Activated CD8-positive, alpha-beta T cell treated with anti-CD3 and anti-CD28 coated beads, Interleukin-2, amount 10 ng/mL, durations not matched to agents 7 days and 5 days (primary cell): ENCODE measurements at places on chromosomes 12 and 14. TPM values are rescaled to one million over a fixed set of nuclear protein-coding genes. Genes with fewer than 3 reads are reported as not detected.

- no peak overlapping the region for H3K4me3 ChIP-seq
- H3K27ac ChIP-seq: no peak overlapping the region
- H3K27me3 ChIP-seq: peaks cover 27% of the 10 kb centered on the region
- DNase-seq: no peak
- peaks cover 20% of the 10 kb centered on the region for H3K4me1 ChIP-seq
- no peaks in the 10 kb centered on the region for H3K36me3 ChIP-seq
Measured at GRCh38 chr14:99752486-99753121, 40.6 kb upstream of the EML1 start.

Gene SART3
- 67.9 TPM for total RNA-seq

DNA sequence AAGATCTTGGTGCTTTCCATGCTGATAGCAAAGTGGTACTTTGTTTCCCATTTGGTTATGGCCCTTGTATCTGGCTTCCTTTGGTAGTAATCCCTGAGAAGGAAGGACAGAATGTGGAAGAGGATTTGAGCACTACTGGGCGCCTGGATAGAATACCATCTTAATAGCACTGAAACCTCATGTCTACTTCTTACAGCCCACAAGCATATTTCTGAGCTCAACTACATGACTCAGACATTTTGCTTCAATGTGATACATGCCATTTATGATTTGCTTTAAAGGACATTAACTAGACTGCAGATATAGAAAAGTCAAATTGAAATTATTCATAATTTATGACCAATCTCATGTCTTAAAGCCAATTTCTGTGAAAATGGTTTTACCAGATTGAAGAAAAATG, 80.4 kb downstream of the LIN7A start:
- H3K27me3 ChIP-seq: no peaks in the 10 kb centered on the region
- H3K27ac ChIP-seq: no peak overlapping the region
- no peaks in the 10 kb centered on the region for H3K36me3 ChIP-seq
- no peak overlapping the region for H3K4me3 ChIP-seq
- no peaks in the 10 kb centered on the region for H3K4me1 ChIP-seq
- no peak for DNase-seq

GRCh38 chr12:104864668-104865067, 93.4 kb downstream of the SLC41A2 start:
- no peak overlapping the region for H3K27ac ChIP-seq
- DNase-seq: no peak
- no peak overlapping the region for H3K4me3 ChIP-seq
- H3K27me3 ChIP-seq: peaks cover 14% of the 10 kb centered on the region

Gene HOXC6
- not detected for total RNA-seq

- peaks cover 8% of the 10 kb centered on the region for H3K27me3 ChIP-seq
- peak overlapping the region; percentile 43 for H3K27ac ChIP-seq
- DNase-seq: peak; percentile 87
- peaks cover 21% of the 10 kb centered on the region for H3K4me1 ChIP-seq
Measured at GRCh38 chr14:21191809-21192446, 36.1 kb upstream of the OR5AU1 start.

DNA sequence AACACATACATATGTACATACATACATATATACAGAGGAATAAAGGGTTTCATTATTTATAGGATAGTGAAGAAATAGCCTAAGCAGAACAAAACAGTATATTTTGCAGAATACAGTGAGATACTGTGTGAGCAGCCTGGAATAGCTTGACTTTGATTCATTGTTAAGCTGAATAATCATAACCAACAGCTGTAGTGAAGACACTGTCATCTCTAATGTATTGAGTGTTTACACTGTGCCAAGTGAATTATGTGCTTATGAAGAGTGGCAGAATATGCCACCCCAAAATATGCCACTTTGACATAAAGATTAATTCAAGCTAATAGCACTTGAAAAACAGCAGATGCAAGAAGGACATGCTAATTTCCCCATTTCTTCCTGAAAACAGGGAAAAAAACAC, 48.2 kb upstream of the LRFN5 start:
- no peaks in the 10 kb centered on the region for H3K27me3 ChIP-seq
- no peaks in the 10 kb centered on the region for H3K36me3 ChIP-seq
- no peak overlapping the region for H3K27ac ChIP-seq

- H3K4me1 ChIP-seq: peaks cover 46% of the 10 kb centered on the region
- H3K27me3 ChIP-seq: no peaks in the 10 kb centered on the region
- peaks cover 45% of the 10 kb centered on the region for H3K36me3 ChIP-seq
Measured at GRCh38 chr14:24232121-24232644, at the start of gene NEDD8. Gene NEDD8 (minus strand): TSS chr14:24232367. CDS start chr14:24232267, 100 bp downstream.

DNA sequence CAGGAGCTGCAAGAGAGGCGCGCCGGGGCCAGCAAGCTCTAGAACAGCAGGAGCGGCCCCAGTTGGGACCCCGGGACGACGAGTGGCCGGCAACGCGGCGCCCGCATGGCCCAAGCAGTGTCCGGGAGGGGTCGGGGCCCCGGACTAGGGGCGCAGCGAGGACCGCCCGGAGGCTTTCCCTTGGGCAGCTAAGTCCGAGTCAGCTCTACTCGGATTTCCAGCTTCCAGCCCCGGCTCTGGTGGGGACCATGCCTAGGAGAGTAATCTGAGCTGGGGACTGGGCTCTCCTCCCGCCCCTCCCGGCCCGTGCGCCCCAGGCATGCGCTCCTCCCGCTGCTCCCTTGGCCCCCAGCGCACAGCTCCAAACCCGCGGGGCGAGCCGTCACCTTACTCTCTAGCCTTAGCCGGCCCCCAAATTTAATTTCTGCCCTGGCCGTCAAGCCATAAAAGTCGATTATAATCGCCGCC, 41.6 kb upstream of the CAPRIN2 start:
- no peak for DNase-seq
- no peaks in the 10 kb centered on the region for H3K36me3 ChIP-seq
- peaks cover 27% of the 10 kb centered on the region for H3K4me1 ChIP-seq
- H3K4me3 ChIP-seq: peak overlapping the region; percentile 80
- H3K27ac ChIP-seq: no peak overlapping the region
- H3K27me3 ChIP-seq: peaks cover 45% of the 10 kb centered on the region

Gene FGD4
- 0.68 TPM for total RNA-seq

GRCh38 chr12:54882079-54882478, 27.8 kb downstream of the MUCL1 start:
- H3K27me3 ChIP-seq: peaks cover 7% of the 10 kb centered on the region
- no peak overlapping the region for H3K27ac ChIP-seq
- DNase-seq: no peak
- H3K36me3 ChIP-seq: no peaks in the 10 kb centered on the region
- no peak overlapping the region for H3K4me3 ChIP-seq

Gene TBK1
- 25.0 TPM for total RNA-seq

Gene ENDOU
- not detected for total RNA-seq

DNA sequence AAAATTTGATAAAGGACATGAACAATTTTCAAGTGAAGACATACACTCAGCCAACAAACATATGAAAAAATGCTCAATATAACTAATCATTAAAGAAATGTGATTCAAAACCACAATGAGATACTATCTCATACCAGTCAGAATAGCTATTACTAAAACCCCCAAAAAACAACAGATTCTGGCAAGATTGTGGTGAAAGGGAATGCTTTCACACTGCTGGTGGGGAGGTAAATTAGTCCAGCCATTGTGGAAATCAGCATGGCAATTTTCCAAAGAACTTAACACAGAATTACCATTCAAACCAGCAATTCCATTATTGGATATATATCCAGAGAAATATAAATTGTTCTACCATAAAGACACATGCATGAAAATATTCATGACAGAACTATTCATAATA, 18.7 kb upstream of the TAS2R14 start:
- H3K36me3 ChIP-seq: peaks cover 24% of the 10 kb centered on the region
- no peaks in the 10 kb centered on the region for H3K27me3 ChIP-seq
- H3K4me1 ChIP-seq: peaks cover 35% of the 10 kb centered on the region

DNA sequence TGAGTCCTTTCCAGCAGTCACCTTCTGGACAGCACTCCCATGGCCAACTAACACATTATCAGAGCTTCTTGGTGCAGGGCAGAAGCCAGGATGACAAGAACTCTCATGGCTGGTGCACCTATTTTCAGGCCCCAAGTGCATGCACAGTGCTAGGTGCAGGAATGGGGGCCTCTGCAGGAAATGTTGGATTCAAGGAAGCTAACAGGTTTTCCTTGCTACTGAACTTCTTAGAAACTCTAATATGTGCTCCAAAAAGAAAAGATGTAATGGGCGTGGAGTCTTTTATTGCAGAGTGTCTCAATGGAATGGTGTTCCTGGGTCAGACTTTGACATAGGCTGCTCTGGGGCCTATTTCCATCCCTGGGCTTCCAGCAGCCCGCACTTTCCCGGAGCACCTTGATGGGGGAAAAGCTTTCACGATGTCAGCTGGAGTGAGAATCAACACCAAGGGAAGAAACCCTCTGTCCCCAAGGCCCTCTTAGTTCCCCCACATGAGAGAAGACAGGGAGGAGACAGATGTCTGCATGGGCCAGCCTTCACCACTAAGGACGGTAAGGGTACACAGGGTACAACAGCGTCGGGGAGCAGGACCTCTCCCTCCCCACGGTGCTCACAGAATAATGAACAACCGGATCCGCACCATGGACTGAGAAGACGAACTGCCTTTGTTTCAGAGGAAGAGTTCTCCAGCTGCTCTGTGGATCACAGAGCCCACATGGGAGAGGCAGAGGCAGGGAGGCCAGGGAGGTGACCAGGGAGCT, 6.9 kb downstream of the KRT3 start:
- peaks cover 40% of the 10 kb centered on the region for H3K27me3 ChIP-seq
- H3K4me1 ChIP-seq: peaks cover 11% of the 10 kb centered on the region
- no peak overlapping the region for H3K4me3 ChIP-seq
- H3K27ac ChIP-seq: no peak overlapping the region
- H3K36me3 ChIP-seq: no peaks in the 10 kb centered on the region
- DNase-seq: no peak

Gene ZNF891
- 2.3 TPM for total RNA-seq

- H3K27me3 ChIP-seq: no peaks in the 10 kb centered on the region
- no peak overlapping the region for H3K27ac ChIP-seq
- DNase-seq: no peak
- no peaks in the 10 kb centered on the region for H3K36me3 ChIP-seq
Measured at GRCh38 chr14:80426683-80427082, 215.4 kb upstream of the DIO2 start.

GRCh38 chr12:107557589-107558100, 128.0 kb upstream of the PWP1 start:
- DNase-seq: no peak
- no peaks in the 10 kb centered on the region for H3K36me3 ChIP-seq
- H3K27ac ChIP-seq: no peak overlapping the region
- peaks cover 5% of the 10 kb centered on the region for H3K4me1 ChIP-seq

DNA sequence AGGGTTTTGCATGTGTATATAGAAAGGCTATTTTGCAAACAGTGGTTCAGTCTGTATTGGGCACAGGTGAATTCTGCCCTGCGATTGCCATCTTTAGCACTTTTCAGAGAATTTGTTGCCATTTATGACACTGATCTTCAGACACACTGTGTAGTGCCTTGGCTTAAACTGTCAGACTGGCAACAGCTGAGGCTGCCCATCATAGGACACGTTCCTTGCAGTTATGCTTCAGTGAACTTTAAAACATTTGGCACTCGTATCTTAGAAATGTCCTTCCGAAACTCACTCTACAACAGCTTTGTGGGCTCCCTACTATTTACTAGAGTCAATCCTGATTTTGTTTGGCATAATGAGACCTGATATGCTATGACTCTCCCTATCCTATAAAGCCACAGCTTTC, 29.1 kb downstream of the AP5M1 start:
- no peaks in the 10 kb centered on the region for H3K4me1 ChIP-seq
- no peak overlapping the region for H3K27ac ChIP-seq
- H3K4me3 ChIP-seq: no peak overlapping the region
- H3K27me3 ChIP-seq: no peaks in the 10 kb centered on the region

- H3K27me3 ChIP-seq: peaks cover under 1% of the 10 kb centered on the region
- no peak overlapping the region for H3K27ac ChIP-seq
- peaks cover 10% of the 10 kb centered on the region for H3K4me1 ChIP-seq
- H3K36me3 ChIP-seq: no peaks in the 10 kb centered on the region
- DNase-seq: peak; percentile 26
Measured at GRCh38 chr12:108875682-108876361, 4.1 kb upstream of the DAO start.

- no peak overlapping the region for H3K4me3 ChIP-seq
- no peak for DNase-seq
- H3K4me1 ChIP-seq: no peaks in the 10 kb centered on the region
Measured at GRCh38 chr14:78498062-78498595, 328.0 kb downstream of the NRXN3 start.

DNA sequence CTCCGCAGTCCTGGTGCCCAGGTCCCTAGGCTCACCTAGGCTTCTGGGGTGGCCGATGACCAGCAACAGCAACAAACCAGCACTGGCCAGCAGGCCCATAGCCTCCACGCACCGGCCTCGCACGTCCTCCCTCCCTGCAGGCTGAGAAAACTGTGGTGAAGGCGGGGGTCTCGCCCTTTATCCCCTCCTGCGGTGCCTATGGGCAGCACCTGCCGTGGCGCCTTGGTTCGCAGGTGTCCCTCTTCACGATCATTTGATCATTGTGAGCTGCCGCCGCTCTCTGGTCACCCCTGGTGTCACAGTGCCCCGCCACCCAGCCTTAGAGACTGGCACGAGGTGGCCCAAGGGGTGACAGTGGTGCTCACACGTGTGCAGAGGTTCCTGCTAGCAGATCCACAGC, at the start of gene OVCH1:
OVCH1 (minus strand) TSS at position 99 of the 400 bp plus-strand sequence; CDS start at position 99, 0 bp downstream.
- no peak within 1 kb of the TSS for H3K4me3 ChIP-seq
- H3K36me3 ChIP-seq: no peaks in the 10 kb centered on the region
- peaks cover under 1% of the 10 kb centered on the region for H3K27me3 ChIP-seq
- no peak within 1 kb of the TSS for H3K27ac ChIP-seq
- DNase-seq: no peak

DNA sequence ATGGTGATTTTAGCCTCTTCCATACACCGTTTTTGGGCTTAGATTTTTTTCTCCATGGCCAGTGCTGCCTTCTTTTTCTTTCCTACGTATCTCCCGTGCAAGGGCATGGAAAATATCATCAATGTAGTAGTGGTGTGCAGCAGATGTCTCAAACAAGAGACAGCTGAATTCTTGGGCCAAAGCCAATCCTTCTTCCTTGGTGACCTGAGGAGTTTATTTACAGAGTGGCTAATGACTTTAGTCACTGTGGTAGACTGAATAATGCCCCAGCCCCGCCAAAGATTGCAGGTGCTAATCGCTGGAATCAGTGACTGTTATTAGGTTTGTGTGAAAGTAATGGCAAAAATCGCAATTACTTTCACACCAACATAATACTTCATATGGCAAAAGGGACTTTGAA, 235.5 kb upstream of the NOS1 start:
- H3K36me3 ChIP-seq: no peaks in the 10 kb centered on the region
- H3K4me3 ChIP-seq: no peak overlapping the region
- no peak for DNase-seq
- H3K4me1 ChIP-seq: no peaks in the 10 kb centered on the region

Gene MYH6
- total RNA-seq: not detected

Gene RFX4
- total RNA-seq: not detected

GRCh38 chr14:20334017-20334416, 938 bp upstream of the CCNB1IP1 start:
- DNase-seq: no peak
- peaks cover 44% of the 10 kb centered on the region for H3K4me1 ChIP-seq
- H3K4me3 ChIP-seq: no peak overlapping the region
- H3K27me3 ChIP-seq: peaks cover 8% of the 10 kb centered on the region
- H3K27ac ChIP-seq: no peak overlapping the region

- no peak for DNase-seq
- H3K27ac ChIP-seq: no peak overlapping the region
- no peaks in the 10 kb centered on the region for H3K4me1 ChIP-seq
- no peaks in the 10 kb centered on the region for H3K27me3 ChIP-seq
- H3K36me3 ChIP-seq: no peaks in the 10 kb centered on the region
Measured at GRCh38 chr14:87628129-87628528, 364.9 kb downstream of the GALC start.

Gene METTL25
- total RNA-seq: 10.4 TPM

Gene SYT10
- total RNA-seq: not detected

Gene TMEM132C
- not detected for total RNA-seq
